T-helper 22 cell (primary cell): ENCODE measurements at places on chromosomes 7 and 10.

- DNase-seq = no peak
Measured at GRCh38 chr7:114598946-114599345, 184.3 kb downstream of the FOXP2 start.

DNA sequence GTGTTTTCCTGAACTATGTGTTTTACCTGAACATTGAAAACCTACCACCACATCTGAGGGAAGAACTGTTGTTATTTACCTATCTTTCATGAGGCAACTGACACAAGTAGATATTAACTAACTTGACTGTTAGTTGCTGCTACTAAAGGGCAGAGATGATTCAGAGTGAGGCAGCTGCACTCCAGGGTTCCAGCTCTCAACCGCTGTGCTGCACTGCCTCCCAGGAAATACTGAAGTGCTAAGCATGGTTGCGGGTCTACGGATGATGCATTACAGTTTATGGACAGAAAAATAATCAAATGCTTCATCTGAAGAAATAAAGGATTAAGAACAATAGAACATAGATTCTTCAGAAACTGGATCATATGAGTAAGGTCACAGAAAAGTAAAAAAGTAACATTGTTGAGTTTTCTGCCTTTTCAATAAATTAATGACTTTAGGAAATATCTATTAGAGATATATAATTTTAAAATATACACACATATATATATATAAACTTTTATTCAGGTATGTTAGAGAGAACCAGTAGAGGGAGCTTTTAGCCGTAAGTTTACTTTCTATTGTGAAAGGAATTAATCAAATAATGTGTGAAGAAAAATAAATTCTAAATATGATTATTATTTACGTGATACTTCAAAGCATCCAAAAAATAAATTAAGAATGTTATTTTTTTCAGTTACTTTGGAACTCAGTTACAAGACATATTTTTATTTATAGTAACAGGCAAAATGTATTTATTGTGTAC is 620.0 kb downstream of the CNTNAP2 start:
- DNase-seq = no peak

- DNase-seq = no peak
Measured at GRCh38 chr10:115129752-115130151, 36.6 kb downstream of the ATRNL1 start.

DNA sequence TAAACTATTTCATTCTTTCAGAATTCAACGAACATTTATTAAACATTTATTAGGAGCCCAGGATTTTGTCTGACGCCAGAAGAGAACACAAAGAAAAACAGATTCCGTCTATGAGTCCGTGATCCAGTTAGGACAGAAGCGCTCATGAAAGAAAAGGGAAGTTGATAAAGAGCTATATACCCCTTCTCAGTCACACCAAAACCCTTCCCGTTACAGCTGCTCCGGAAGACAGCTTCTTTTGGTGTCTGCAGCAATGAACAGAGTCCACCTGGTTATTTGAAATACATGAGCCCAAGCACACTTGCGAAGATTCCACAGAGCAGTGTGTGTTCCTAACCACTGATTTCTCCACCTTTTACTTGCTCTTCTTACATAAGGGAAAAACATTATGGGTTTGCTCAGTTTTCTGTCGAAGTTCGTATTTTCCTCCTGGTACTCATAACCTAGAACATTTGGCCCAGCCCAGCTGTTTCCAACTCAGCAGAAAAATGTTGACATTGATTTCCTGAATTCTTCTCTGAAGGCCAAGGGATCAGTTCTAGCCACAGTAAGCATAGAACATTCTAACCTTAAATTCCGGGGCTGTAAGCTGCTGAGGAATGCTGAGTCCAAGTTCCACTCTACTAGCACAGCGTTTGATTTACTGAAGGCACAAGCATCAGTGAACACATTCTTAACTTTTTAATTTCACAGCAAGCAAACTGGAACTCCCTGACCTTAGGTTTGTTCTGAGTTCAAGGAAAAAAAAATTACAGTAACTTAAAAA is 206.5 kb downstream of the SORCS1 start:
- DNase-seq = no peak

DNA sequence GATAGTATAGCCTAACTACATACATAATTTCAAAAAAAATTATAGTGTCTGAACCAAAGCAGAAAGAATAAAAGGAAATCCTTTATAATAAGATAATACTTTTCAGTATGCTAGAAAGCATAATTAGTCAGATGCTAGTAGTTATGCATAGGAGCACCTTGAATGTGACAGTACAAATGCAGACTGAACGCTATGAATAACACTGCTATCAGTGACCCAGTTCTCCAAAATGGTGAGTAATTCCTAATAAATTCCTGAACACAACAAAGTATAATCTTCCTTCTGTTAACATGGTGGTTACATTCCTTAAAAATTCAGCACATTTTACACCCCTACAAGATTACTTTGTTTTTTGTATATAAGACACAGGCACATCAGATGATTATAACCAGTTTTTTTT is 1.2 kb upstream of the CHPF2 start:
- DNase-seq = no peak

DNA sequence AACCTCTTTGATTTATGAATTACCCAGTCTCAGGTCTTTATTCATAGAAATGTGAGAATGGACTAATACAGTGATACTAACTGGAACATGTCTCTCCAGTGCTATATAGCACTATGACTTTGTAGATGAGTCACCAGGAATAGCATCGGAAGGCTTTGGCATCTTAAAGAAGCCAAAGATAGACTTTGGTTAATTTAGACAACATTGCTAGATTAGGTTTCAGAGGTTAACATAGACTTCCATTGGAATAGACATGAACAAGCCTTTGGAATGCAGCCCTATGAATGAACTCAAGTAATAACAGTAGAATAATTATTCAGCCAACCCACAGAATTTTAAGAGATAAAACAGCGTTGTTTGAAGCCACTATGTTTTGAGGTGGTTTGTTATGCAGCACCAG is 169.2 kb downstream of the HGF start:
- no peak for DNase-seq

DNA sequence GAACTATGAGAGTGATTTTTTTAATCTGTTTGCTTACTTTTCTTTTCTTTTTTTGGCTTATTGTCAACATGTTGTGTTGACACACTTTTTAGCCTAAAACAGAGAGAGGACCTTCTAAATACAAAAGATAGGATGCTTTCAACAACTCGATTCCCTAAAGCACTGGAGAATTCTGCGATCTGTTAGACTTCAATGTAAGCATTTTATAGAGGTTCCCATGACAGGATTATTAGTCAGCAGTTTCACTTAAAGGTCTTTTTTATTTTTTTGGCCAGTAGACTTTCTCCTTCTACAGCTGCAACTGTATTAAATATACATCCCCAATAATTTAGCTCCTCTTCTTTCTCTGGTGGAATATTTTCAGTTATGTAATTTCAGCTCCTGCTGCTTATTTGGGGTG is 12.7 kb upstream of the NRP1 start:
- no peak for DNase-seq

- no peak for DNase-seq
Measured at GRCh38 chr7:76189276-76189675, 12.4 kb upstream of the SRRM3 start.

- DNase-seq = no peak
Measured at GRCh38 chr7:4325732-4326131, 356.4 kb upstream of the FOXK1 start.
